Left ventricle myocardium inferior (tissue), 1 donor: ENCODE measurements at places on chromosomes 2 and 18. TPM values are rescaled to one million over a fixed set of nuclear protein-coding genes. Genes with fewer than 3 reads are reported as not detected.

GAL3ST2 gene
- total RNA-seq: not detected

ACKR3 gene
- 39.3 TPM for total RNA-seq

DPP4 gene
- total RNA-seq: 4.4 TPM

ACOXL gene
- total RNA-seq: not detected

- no peak for DNase-seq
These were observed 236.5 kb upstream of the NT5C1B start for GRCh38 chr2:18825838-18826237.

- DNase-seq: no peak
These were observed 27.3 kb downstream of the MYCN start for GRCh38 chr2:15967415-15968279.

- DNase-seq: no peak
These were observed 33.7 kb upstream of the ACVR1C start for GRCh38 chr2:157662401-157662800.

- DNase-seq: no peak
These were observed 166.7 kb downstream of the SH3RF3 start for GRCh38 chr2:109295781-109296117.

GRCh38 chr2:133416146-133416545, 152.1 kb downstream of the NCKAP5 start:
- no peak for DNase-seq

DNA sequence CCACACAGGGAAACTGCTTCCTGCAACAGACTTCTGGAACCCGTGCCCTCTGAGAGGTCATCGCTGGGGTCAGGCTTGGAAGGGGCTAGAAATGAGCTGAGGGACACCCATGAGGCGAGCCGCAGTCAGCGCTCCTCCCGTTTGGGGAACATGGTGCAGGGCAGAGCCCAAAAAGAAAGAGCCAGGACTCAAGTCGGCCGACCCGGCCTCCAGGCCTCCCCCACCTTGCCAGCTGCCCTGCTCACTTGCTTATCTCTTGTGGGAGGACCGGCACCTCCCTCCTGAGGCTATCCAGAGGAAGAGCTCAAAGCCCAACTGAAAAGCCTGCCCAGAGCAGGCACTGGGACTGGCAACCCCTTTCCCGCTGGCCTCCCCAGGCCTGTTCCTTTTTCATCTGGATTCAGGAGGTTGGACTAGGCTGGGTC, 43.6 kb downstream of the SCTR start:
- DNase-seq: no peak
